ENCODE measurements at places on chromosomes 2 and 18.

DNA sequence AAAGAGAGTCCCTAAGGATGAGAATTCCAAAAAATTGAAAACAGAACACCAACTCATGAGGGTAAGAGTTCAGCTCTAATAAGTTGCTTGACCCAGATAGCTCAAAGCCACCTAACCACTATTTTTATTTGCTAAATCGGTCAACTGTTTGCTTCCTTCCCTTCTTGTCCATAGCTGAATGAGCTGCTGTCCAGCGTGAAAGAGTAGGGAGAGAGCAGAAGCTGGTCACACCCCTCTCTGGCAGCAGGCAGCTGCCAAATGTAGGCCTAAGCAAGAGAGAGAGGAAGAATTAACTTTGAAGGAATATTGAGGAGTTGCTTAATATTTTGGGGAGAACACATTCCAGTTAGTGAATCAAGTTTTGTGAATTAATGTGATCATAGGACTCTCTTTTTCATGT, 25.9 kb downstream of the AQP4 start:
- no peak for DNase-seq

GRCh38 chr2:39408351-39409136, 28.5 kb downstream of the MAP4K3 start:
- no peak for DNase-seq

DNA sequence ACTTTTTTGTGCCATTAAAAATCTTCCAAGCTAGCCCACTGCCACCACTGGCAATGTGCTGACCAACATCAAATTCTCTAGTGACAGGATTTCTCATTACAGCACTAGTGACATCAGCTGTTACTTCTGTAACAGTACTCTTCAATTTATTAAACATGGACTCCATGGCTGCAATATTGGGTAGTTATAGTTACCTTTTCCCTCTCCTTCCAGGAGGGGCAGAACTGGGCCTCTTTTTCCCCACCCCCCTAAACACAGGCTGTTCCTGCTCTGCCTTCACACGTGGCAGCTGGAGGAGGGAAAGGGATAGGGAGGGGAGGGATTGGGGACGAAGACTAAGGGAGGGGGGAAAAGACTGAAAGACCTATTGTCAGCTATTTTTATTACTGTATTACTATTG, 38.1 kb downstream of the TRAK2 start:
- DNase-seq: no peak

- DNase-seq: no peak
Observed at GRCh38 chr2:169664978-169665930, 29.0 kb downstream of the CFAP210 start.

DNA sequence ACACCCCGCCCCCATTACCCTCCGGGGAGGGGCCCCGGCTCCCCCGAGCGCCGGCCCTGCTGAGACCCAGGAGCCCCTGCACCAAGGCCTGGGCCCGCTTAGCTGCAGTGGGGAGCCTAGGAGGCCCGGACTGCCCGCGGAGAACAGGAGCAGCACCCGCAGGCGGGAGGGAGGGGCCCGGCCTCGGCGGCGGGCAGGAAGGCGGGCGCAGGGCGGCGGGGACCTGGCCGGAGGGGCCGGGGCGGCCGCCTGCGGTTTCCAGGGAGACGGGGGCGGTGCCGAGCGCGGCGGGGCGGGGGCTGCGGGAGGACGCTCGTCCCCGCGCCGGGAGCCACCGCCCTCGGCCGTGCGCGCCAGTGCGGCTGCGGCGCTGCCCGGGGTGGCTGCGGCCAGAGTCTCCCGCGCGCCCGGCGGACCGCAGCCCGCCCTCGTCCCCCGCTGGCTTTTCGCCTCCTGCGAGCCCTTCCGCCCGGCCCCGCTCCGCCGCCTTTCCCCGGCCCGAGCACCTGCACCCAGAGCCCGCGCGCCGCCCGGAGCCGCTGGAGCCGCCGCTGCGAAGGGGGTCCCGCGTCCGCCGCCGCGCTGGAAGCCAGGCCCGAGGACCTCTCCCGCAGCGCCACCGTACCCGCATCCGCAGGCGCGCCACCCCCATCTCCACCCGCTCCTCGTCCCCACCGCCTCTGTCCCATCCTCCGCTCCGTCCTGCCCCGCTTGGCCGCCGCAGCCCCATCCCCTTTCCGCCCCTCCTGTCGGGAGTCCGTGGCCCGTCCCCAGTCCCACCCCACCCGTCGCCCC, 17.2 kb downstream of the GPC1 start:
- DNase-seq: no peak

- DNase-seq: no peak
Observed at GRCh38 chr2:158970241-158970751, 1.9 kb downstream of the TANC1 start.

DNA sequence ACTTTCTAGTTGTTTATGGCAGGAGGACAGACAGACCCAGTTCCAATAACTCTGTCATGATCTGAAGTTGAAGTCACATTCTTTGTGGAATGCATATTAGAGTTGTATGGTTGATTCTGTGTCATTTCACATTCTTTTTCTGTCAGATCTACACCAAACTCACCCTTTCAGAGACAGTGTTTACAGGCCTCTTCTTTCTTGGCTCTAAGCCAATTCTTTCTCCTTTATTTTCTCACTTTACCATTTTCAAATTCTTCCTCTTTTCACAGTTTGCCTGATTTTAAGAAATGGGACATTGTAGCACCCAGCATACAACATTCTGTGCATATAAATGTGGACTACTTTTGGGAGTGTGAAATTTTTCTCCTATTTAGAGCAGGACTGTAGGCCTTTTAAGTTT, 103.7 kb downstream of the CCDC85A start:
- DNase-seq: no peak

All from T-helper 2 cell treated with Interferon-gamma antibody and Interleukin-4, amounts not matched to agents 5 μg/mL and 100 μg/mL, for 36 hours (primary cell).